Uterus (tissue), 4 donors: ENCODE measurements at places on chromosomes 11 and 22. TPM values are rescaled to one million over a fixed set of nuclear protein-coding genes. Genes with fewer than 3 reads are reported as not detected.

DNA sequence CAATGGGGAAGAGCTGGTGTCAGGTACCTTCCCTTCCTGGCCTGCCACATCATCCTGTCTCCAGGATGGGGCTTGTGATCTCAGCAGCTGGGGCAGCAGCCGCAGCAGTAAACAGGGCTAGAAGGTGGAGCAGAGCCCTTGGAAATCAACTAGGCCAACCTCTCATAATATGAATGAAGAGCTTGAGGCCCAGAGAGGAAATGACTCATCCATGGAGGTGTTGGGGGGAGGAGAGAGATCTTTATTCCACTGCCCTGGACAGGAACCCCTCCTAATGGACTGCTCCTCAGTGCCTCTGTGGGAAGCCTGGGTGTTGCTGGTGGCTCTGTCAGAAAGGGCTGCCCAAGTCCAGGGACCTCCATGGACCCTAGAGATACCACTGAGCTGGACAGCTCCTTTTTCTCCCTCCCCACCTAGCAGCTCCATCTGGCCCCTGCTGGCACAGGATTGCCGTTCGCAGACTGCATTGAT is 111.8 kb downstream of the OSBP2 start:
- DNase-seq: no peak
- H3K4me1 ChIP-seq: no peaks in the 10 kb centered on the region
- H3K27me3 ChIP-seq: no peaks in the 10 kb centered on the region
- no peaks in the 10 kb centered on the region for H3K36me3 ChIP-seq
- no peak overlapping the region for H3K27ac ChIP-seq

Gene MMP1
- 0.41 TPM for total RNA-seq

- no peaks in the 10 kb centered on the region for H3K36me3 ChIP-seq
- no peaks in the 10 kb centered on the region for H3K4me1 ChIP-seq
- DNase-seq: no peak
- H3K4me3 ChIP-seq: no peak overlapping the region
- H3K27me3 ChIP-seq: no peaks in the 10 kb centered on the region
Measured at GRCh38 chr11:74306435-74307175, 4.8 kb downstream of the P4HA3 start.

- H3K4me3 ChIP-seq: no peak overlapping the region
- DNase-seq: no peak
- no peaks in the 10 kb centered on the region for H3K27me3 ChIP-seq
- no peaks in the 10 kb centered on the region for H3K4me1 ChIP-seq
Measured at GRCh38 chr11:89458716-89459115, 32.5 kb downstream of the NOX4 start.

DNA sequence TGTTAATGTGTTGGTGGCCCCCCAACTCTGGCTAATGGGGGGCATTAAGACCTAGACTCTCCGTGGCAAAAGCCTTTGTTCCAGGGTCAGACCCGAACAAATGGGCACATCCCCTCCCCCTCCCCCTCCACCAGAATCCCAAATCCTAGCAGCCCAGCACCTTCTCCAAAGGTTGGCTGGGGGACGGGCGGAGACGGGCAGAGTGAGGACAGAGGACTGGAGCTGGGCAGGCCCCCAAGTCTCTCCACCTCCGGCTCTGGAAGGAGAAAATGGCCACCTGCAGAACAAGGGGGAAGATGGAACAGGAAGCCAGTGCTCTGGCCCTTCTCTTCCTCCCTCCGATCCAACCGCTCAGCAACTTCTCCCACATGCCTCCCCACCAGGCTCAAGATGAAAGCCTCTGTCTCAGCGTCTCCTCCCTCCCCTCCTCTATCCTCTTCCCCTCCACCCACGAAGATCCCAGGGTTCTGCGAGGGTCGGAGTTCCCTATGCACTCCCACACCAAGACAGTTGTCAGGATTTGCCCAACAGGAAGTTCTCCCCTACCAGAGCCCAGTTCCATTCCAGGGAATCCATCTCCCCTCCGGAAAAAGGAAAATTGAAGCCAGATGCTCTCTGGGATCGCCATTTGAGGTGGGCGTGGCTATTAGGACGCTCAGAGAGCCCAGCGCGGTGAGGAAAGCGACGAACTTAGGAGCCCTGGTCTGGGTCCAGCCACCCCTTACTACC is 20.1 kb downstream of the ADA2 start:
- DNase-seq: peak; percentile 36
- peak overlapping the region; percentile 44 for H3K27ac ChIP-seq
- no peaks in the 10 kb centered on the region for H3K36me3 ChIP-seq
- peak overlapping the region; percentile 13 for H3K4me3 ChIP-seq
- H3K4me1 ChIP-seq: no peaks in the 10 kb centered on the region

Gene MMP12
- not detected for total RNA-seq

GRCh38 chr11:114155116-114155515 is 95.6 kb downstream of the ZBTB16 start:
- no peaks in the 10 kb centered on the region for H3K27me3 ChIP-seq
- DNase-seq: no peak
- no peaks in the 10 kb centered on the region for H3K36me3 ChIP-seq
- peaks cover 22% of the 10 kb centered on the region for H3K4me1 ChIP-seq
- H3K27ac ChIP-seq: peak overlapping the region; percentile 100

DNA sequence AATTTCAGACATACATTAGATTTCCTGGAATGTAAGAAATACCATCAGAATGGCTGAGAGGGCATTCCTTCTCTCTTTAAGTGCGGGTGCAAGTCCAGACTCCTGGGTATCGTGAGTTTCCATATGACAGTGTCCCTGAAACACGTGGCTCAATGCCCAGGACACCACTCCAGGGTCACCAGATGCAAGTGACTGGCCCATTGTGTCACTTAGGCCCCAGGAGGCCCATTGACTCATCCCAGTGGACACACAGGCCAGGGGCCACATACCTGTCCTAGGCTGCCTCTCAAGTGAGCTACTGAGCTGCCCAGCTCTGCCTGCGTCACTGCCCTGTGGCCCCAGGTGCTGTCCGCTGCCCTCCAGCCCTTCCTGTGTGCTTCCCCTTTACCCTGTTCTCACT is 18.5 kb downstream of the FBLN1 start:
- peak overlapping the region; percentile 17 for H3K27ac ChIP-seq
- H3K36me3 ChIP-seq: no peaks in the 10 kb centered on the region
- no peaks in the 10 kb centered on the region for H3K4me1 ChIP-seq

DNA sequence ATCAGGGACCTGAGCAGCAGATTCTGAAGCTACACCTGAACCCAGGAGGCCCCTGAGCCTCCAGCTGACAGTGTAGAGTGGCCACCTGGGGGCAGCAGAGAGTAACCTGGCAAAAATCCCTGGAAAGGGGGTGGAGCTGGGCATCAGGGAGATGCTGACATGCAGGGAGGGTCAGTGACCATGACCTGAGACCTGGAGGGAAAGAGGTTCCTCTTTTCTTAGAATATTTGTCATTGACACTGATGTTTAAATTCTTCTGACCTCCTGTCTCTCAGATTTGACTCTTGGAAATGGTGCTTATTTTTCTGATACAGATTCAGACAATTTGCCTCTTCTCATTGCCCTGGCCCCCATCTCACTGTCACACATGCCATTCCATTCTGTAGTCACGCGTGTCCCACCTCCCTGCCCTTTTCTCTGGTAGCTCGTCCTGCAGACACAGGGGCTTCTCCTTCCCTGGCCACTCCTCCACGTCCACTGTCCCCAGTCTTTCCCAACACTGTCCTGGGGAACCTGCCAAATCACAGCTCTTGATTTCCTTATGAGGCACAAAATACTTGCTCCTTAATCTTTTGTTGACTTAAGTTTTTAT is 117.2 kb upstream of the IGLL5 start:
- H3K4me1 ChIP-seq: no peaks in the 10 kb centered on the region
- no peaks in the 10 kb centered on the region for H3K27me3 ChIP-seq
- no peak overlapping the region for H3K4me3 ChIP-seq

Gene CCDC87
- not detected for total RNA-seq

Gene TECTA
- not detected for total RNA-seq

GRCh38 chr11:17762309-17762974 is 27.9 kb downstream of the KCNC1 start:
- H3K4me3 ChIP-seq: no peak overlapping the region
- H3K27me3 ChIP-seq: no peaks in the 10 kb centered on the region
- H3K36me3 ChIP-seq: no peaks in the 10 kb centered on the region
- H3K27ac ChIP-seq: no peak overlapping the region
- DNase-seq: no peak

DNA sequence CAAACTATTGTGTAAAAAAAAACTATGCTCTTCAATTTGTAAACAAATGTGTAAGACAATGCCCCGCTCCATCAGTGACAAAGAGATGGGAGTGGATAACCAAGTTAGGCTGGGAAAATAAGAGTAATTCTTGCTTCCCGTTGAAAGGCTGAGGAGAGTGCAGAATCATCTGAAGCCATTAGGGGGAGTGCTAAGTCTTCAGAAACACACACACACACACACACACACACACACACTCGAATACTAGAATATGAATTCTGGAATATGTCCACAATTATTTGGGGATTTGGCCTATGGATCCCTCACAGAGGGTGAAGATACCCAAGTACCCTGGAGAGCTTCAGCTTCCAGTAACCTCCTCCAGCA is 27.8 kb upstream of the ROBO3 start:
- no peak overlapping the region for H3K27ac ChIP-seq
- DNase-seq: no peak
- no peaks in the 10 kb centered on the region for H3K36me3 ChIP-seq
- H3K4me1 ChIP-seq: no peaks in the 10 kb centered on the region
- H3K4me3 ChIP-seq: no peak overlapping the region

Gene SMTN
- 182 TPM for total RNA-seq

Gene FGF4
- total RNA-seq: not detected

- H3K27ac ChIP-seq: no peak overlapping the region
- DNase-seq: no peak
- H3K4me3 ChIP-seq: no peak overlapping the region
- H3K27me3 ChIP-seq: no peaks in the 10 kb centered on the region
Measured at GRCh38 chr22:21106000-21106399, 60.3 kb downstream of the LRRC74B start.

GRCh38 chr22:17803609-17804270 is 29.5 kb upstream of the BID start:
- no peak for DNase-seq
- no peaks in the 10 kb centered on the region for H3K27me3 ChIP-seq
- H3K36me3 ChIP-seq: no peaks in the 10 kb centered on the region
- no peak overlapping the region for H3K27ac ChIP-seq
- no peak overlapping the region for H3K4me3 ChIP-seq

DNA sequence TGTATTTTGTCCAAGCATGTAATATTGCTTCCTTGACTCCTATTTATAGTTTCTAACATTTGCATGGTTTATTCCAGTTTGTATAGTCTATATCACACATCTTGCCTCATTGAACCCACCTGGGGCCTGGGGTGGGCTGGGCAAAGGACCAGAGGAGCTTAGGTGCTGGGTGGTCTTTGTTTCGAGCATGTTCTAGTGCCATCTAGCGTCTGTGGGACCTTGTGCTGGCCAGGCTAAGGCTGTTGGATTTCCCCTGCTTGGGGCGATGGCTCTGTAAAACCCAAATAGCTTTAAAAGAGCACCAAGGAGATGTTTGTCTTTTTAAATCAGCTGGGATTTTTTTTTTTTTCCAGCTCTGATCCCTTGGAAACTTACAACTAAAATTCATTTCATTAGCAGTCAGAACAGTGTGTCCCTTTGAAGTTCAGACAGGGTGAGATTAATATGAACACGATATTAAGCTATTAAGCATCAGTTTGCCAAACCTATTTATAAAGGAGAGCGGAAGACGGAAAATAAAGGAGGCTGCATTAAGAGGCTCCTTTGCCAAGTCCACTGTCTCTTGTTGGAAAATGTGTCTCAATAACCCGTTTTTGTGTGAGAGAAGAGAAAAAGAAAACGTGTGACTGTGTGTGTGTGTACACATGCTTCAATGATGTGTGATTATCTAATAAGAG is 157.4 kb downstream of the COMMD9 start:
- H3K27me3 ChIP-seq: no peaks in the 10 kb centered on the region
- no peak overlapping the region for H3K4me3 ChIP-seq
- H3K36me3 ChIP-seq: no peaks in the 10 kb centered on the region

DNA sequence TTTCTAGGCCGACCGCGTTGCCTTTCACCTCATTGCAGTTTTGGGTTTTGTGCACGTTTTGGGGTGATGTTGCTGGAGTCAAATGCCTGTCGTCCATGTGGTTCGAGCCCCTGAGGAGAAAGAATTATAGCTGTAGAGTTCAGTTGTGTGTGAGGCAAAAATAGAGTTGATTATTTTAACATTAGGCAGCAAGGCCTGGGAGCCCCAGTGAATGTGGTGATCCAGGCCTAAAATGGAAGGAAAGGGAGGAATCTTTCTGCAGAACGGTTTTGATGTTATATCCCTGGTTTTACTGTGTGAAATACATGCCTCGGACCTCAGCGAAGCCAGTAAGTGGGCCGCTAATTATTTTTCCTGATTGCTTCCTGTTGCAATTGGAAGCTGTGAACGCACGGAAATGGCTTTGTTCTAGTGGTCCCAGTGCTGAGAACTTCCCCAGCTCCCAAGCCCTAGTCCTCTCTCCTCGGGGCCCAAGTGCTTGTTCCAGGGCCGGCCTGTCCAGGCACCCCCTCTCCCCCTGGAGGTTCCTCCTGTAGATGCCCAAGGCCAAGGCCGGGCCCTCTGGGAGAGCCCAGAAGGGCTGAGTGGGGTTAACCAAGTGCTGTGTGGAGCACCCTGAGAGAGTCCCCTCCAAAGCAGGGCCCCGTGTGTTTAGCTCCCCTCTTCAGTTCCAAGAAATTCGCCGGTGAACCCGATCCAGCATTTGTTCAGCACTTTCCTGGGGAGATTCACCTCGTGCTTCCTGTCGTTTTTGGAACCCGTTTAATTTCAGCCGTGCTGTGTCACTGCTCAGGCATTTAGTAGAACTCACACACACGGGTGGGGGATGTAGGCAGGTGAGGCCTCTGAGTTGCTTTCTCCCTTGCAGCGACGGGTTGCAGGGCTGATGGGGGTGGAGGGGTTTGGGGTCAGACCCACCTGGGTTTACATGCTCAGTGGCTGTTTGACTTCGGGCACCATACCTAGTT is 2.1 kb downstream of the LRP5 start:
- peaks cover 4% of the 10 kb centered on the region for H3K4me1 ChIP-seq
- no peaks in the 10 kb centered on the region for H3K27me3 ChIP-seq
- H3K36me3 ChIP-seq: no peaks in the 10 kb centered on the region
- H3K4me3 ChIP-seq: peak overlapping the region; percentile 65
- DNase-seq: peak; percentile 46

GRCh38 chr11:124753624-124754023 is 1.6 kb upstream of the VSIG2 start:
- peaks cover 4% of the 10 kb centered on the region for H3K27me3 ChIP-seq
- no peak for DNase-seq
- no peak overlapping the region for H3K4me3 ChIP-seq
- H3K36me3 ChIP-seq: no peaks in the 10 kb centered on the region

Gene TMPRSS4
- total RNA-seq: 5.5 TPM

DNA sequence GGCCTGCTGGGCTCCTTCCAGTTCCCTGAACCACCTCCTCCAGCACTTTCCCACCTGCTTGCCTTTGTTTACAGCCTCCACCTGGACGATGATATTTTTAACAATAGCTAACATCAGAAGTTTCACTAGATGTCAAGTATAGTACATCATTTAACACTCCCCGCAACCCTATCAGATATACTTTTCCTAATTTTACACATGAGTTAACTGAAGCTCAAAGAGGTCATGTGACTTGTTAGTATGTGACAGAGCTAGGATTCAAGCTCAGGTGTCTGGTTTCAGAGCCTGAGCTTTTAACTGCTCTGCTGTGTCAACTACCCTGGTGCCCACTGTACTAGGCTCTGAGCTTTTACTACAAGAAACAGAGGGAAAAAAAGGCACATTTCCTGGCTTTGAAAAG is 14.3 kb upstream of the HPX start:
- DNase-seq: no peak
- H3K4me3 ChIP-seq: no peak overlapping the region
- H3K4me1 ChIP-seq: no peaks in the 10 kb centered on the region
- no peak overlapping the region for H3K27ac ChIP-seq
